ENCODE measurements at places on chromosomes 4 and X.

DNA sequence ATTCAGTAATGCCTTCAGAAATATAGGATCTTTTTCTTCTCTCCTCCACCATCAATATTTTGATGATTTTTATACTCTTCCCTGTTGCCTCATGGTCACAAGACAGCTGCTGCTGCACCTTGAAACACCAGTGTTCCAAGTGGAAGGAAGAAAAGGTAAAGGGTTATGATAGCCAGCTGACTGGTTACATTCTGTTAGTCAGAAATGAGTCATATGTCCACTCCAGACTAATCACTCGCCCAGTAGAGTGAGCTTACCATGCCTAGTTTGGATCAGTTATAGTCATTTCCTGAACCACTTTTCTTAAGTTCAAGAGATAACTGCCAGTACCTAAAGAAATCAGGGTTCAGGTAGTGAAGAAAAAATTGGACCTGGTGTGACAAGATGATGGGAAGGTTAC is 532.3 kb upstream of the SMIM31 start:
- no peak for DNase-seq

- no peak for DNase-seq
These were observed 513 bp downstream of the NHSL2 start for GRCh38 chrX:71910986-71911730.

DNA sequence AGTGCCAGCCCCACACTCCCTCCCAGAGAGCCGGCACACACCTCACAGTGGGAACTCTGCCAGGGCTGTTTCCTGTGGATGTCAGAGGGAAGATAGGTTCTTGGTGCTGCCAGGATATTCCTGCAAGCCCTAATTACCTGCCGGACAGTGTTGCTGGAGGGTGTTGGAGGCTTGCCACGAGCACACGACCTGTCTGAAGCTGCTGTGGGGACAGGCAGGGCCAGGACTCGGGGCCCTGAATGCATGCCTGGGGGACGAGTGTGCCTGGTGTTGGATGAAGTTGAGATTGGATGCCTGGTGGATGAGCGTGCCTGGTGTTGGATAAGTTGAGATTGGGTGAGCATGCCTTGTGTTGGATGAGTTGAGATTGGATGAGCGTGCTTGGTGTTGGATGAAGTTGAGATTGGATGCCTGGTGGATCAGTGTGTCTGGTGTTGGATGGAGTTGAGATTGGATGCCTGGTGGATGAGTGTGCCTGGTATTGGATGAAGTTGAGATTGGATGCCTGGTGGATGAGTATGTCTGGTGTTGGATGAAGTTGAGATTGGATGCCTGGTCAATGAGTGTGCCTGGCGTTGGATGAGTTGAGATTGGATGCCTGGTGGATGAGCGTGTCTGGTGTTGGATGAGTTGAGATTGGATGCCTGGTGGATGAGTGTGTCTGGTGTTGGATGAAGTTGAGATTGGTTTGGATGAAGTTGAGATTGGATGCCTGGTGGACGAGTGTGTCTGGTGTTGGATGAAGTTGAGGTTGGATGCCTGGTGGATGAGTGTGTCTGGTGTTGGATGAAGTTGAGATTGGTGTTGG is 23.2 kb upstream of the UVSSA start:
- no peak for DNase-seq

GRCh38 chr4:169925678-169926077 is 100.5 kb downstream of the MFAP3L start:
- no peak for DNase-seq

- DNase-seq, result no peak
These were observed 42.1 kb downstream of the RBMX2 start for GRCh38 chrX:130443875-130444274.

DNA sequence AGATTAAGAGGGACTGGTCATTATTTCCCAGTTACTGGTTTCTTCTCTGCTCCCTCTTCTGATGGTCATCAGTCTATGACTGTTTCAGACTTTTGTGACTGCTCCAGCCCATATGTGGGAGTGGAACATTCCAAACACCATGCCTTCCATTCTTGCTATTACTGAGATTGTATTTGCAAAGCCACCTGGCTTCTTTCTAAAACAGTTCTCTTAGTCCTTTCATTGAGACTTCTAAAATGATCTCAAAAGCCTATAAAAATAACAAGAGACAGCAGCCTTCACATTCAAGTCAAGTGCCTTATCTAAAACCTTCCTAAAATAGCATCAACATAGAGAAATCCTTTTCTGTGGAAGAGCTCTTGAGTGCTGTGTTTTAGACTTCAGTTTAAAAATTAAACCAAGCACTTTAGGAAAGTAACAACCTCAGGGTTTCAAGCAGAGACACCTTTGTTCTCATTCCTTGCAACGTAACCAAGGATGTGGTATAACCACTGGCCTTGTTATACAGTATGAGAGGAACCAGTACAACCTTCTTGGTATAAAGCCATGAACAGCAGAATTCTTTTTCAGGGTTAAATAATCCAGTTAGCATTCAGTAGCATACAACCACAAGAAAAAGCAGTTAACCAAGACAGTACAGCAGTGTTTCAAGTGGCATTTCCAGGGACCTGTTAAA is 97.1 kb downstream of the NFKB1 start:
- DNase-seq, result no peak

GRCh38 chr4:20423420-20423819 is 171.7 kb downstream of the SLIT2 start:
- DNase-seq, result no peak

- DNase-seq, result peak; percentile 17
These were observed 48.0 kb downstream of the MAGEA9 start for GRCh38 chrX:149829751-149830191.

DNA sequence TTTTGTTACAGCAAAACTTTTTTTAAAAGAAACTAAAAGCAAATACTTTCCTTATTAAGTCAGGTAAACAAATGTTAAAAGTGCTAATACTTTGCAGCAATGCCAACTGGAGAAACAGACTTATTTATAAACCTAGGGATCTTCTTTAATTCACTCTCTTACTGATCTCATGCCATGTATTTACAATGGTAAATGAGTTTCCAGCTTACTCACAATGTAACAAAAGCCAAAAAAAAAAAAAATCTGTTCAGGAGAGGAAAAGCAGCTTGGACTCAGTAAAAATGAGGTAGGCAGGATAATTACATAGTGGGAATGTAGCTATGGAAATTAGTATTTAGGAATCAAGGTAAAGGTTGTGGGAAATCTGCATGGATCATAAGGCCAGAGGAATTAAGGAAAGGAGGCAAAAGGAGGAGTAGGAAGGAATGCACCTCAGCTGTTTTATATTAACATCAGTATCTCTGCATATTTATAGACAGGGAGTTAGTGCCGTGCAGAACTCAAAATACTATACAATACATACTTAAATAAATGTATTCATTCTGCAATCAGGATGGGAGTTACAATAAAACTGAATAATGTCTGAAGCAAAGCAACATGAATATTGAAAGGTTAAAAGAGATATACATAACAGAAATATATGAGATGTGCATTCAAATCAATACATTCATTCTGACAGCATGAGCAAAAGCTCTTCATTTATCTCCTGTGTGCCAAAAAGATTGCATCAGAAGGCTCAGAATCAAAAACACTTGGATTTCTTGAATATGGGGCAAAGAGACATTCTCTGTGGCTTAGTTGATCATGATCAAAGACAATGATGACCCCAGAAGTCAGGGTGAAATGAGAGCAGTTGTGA is 57.9 kb upstream of the ETNPPL start:
- DNase-seq, result no peak

- DNase-seq, result no peak
These were observed 504.6 kb downstream of the IQCM start for GRCh38 chr4:149311076-149311475.

DNA sequence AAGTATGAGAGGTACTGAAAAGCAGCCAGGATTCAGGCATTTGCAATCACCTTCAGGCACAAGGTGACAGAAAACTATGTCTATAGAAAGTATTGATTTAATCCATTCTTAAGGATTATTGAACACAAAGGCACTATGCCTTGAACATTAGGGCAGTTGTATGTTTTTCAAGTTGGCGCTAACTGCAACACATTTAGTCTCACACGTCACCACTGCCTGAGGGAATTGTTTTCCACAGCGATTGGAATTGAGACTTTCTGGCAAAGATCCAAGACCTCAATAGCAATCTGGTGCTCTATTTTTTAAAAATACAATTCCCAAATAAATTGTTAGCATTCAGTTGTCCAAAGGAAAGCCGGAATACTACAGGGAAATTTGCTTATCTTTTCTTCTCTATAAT is 52.7 kb upstream of the FTHL17 start:
- no peak for DNase-seq

GRCh38 chrX:4268676-4269075 is 555.2 kb upstream of the PRKX start:
- no peak for DNase-seq

- no peak for DNase-seq
These were observed 35.1 kb downstream of the ENPEP start for GRCh38 chr4:110510955-110511544.

DNA sequence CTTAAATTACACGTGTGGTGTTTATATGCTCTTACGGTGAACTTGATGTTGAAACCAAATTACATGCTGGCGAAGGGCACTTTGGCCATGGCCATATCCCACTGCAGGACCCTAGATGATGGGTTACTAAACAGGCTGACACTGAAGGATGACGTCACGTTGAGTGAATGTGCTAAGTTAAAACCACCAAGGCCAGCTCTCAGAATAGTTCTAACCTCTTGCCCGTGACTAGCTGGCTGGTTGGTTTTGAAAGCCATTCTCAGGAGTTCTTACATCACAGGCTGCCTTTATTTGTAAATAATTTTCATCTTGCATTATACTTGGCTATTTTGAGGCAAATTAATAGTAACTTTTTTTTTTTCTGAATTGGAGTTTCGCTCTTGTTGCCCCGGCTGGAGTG is 41.3 kb upstream of the PHEX start:
- DNase-seq, result no peak

DNA sequence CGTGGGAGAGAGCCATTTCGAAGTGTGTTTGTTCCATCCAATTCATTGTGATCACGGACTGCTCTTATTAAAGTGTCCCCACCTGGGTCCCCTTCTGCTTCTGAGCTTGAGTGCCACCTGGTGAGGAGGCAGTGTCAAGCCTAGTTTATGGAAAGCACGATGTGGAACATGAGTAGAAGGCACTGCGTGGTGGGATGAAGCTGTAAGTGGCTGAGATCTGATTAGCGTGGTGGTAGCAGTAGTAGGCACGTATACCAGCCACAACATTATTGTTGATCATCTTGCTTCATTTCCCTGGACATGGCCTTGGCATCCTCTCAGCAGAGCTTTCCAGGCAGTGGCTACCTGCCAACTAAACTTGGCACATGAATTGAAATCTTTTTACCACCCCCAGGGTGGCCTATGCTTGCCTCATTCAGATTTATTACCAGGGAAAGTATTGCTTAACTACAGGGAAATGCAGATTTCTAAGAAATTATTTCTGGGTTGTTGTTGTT is 46.4 kb downstream of the GPAT3 start:
- DNase-seq, result no peak

DNA sequence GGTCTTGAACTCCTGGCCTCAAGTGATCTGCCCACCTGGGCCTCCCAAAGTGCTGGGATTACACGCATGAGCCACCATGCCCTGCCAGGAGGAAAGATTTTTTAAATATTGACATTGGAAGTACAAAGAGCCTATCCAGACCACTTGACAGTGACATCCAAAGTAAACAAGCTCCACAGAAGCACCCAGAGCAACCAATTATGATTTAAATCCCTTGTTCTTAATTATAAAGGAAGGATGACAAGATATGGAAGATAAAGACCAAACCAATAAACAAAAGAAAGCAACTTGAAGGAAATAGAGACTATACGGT is 27.7 kb upstream of the RPL34 start:
- DNase-seq, result no peak

DNA sequence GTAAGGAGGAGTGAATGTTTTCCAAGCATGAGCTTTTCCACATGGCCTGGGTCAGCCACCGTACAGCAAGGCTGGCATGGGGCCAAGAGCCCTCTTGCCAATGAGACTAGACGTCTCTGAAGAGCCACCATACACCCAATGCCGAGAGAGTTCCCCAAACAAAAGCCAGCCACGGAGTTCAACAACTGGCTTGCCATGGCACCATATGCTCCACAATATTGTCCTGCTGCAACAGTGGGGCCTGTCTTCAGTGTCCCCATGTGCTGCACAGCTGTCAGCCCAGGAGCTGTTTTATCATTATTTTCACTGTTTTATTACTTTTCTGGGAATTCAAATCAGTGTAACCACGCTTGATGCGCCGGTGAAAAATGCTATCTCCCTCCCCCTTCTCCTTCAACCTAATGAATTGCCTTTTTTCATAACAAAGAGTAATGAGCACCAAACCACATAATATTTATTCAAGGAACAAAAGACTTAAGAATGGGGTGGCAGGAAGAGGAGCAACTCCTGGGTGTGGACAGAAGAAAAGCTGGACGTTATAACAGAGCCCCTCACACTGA is 18.4 kb downstream of the MAML3 start:
- DNase-seq, result no peak

- no peak for DNase-seq
These were observed 32.8 kb downstream of the MGARP start for GRCh38 chr4:139247241-139247640.

- no peak for DNase-seq
These were observed 12.2 kb downstream of the ANXA5 start for GRCh38 chr4:121684561-121684960.

DNA sequence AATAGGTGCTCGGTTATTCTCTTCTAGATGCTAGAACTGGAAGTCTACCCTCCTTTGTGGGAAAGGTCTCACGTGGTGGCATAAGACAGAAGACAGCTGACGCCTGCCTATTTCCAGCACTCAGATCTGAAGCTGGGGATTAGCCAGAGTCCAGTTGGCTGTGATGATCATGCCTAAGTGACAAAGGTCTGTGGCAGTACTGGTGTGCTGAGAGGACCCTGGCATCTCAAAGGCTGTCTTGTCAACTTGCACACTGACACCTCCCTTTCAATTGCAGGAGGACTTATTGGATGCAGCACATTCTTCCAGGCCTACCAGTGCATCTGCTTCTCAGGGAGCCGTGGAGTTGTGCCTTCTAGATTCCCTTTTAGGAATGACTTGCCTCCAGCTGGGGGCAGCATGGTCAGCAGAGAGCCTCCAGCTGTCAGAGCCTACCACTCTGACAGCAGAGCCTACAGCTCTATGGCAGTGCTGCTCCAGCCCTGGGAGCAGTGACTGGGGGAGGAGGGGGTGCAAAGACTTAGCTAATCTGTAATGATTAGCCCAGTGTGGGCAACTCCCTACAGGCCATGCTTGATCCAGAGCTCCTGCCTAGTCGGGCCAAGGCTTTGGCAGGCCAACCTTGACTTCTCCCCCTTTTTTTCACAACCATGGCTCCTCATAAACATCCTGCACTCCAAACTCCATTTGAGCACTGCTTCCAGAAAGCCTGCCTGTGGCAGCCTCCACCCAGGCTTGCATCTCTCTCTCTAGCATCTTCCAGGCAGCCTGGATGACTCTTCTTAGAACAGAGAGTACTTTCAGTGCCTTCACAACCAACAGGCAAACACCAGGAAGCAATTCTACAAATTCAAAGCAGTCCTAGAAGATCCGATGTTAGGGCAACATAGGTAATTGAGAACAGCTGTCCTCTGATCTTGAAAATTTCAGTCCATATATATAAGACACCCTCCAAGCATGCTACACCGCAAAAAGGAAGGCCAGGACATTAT is 13.8 kb upstream of the FGFBP2 start:
- DNase-seq, result no peak

- no peak for DNase-seq
These were observed 45.5 kb upstream of the PHEX start for GRCh38 chrX:21986596-21986995.

- no peak for DNase-seq
These were observed 292.6 kb downstream of the FBXO8 start for GRCh38 chr4:173990869-173991210.

- no peak for DNase-seq
These were observed 16.9 kb downstream of the SPINK2 start for GRCh38 chr4:56804551-56804950.
